ENCODE measurements at places on chromosomes 13 and 19.

- no peak for DNase-seq
Observed at GRCh38 chr19:5637971-5638370, 15.1 kb downstream of the SAFB start.

DNA sequence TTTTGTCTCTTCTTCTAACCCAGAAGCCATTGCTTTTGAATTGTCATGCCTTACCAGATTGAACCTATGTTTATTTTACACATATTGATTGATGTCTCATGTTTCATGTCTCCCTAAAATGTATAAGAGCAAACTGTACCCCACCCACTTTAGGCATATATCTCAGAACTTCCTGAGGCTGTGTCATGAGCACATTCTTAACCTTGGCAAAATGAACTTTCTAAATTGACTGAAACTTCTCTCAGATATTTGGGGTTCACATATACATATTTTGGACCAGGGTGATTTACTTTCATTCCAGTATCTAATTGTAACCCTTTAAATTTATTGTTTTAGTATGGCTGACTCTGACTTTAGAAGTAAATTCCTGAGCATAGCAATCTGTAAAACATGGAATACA lies 723.9 kb upstream of the PCDH20 start:
- no peak for DNase-seq

DNA sequence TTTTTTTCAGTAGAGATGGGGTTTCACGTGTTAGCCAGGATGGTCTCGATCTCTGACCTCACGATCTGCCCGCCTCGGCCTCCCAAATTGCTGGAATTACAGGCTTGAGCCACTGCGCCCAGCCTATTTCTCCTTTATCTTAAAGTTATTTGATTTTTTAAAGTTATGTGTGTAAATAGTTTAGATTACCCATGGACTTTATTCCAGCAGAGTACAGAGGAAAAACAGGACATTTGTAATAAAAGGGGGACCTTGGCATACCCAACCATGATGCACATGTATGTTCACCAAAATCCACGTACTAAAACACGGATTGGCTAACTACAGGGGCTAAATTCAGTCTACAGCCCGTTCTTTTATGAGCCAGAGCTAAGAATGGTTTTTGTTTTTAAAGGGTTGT lies 13.7 kb upstream of the IZUMO2 start:
- DNase-seq, result peak; percentile 56

DNA sequence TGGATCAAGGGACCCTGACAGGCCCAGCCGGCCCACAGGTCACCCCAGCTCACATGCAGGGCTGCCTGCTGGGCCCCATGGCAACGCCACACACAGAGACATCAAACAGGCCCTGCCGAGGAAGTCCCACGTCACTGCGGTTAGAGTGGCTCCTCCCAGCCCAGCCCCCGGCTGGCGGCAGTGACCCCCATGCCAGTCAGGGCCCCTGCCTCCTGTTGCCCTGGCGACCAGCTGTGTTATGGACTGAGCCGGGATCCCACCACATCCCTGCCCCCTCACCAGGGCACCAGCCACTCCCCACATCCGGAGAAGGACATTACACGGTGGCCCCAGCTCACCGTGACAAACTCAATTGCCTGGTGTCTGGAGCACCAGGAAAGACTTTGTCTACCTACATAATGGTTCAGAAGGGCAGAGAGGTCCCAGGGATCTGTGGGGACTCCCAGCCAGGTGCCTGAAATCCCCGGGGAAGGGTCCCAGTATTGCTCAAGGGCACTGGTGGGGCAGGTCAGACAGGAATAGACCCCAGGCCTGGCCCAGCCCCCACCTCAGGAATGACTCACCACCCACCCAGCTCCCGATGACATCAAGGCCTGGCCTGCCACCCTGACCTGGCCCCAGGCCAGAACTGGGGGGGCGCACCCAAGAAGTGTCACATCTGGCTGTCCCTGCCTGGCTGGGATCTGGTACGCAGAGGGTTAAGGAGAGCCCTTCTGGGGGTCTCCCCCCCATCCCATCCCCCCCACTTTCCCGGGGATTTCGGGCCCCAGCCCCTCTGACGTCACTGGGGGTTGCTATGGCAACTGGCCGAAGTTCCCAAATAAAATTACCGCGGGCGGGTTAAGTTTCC lies 30.2 kb upstream of the NANOS3 start:
- DNase-seq, result peak; percentile 80

GRCh38 chr13:44124352-44124751 lies 244.6 kb downstream of the LACC1 start:
- no peak for DNase-seq

- no peak for DNase-seq
Observed at GRCh38 chr13:43445668-43446067, 341.1 kb downstream of the ENOX1 start.

DNA sequence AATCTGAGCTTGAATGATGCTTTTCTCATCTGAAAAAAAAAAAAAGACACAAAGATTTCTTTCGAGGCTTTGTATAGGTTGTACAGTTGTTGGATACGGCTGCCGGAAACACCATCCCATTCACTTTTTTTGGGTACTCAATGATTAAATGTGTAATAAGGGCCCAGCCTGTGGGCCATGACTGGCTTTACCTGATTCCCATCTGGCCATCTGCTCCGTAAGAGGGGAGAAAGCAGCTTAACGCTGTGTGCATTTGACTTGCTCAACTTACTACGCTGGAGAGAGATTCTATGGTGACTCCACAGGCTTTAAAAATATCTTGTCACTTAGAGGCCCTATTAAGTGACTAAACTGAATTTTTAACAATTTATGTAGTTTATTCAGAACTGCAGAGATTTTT lies 731 bp downstream of the ZNF558 start:
- no peak for DNase-seq

Data from small intestine (tissue), 16 donors.